Amniotic stem cell (primary cell): ENCODE measurements at places on chromosomes 11 and 22.

- no peak for DNase-seq
Measured at GRCh38 chr11:122209619-122210366, 93.8 kb upstream of the BLID start.

- DNase-seq, result no peak
Measured at GRCh38 chr11:117884994-117885393, 8.5 kb upstream of the FXYD6 start.

GRCh38 chr11:116432301-116432700 is 340.5 kb downstream of the BUD13 start:
- no peak for DNase-seq

- DNase-seq, result no peak
Measured at GRCh38 chr22:33909911-33910310, 10.4 kb downstream of the LARGE1 start.

DNA sequence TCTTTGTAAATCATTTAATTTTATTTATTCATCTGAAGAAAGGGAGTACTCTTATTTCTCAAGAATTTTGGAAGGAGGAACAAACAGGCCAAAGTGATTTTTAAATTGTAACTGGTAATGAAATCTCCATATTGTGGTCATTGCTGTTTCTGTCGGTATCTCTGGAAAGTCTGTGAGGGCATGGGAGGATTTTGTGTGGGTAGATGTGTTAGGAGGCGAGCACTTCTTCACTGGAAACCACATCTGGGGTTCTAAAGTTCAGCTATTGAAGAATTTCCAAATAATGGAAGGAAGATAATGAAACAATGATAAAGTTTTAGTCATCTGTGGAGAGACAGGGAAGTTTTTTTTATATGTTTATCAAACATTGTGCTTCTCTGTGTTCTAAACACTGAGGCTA is 6.6 kb downstream of the TRIM34 start:
- no peak for DNase-seq

GRCh38 chr11:34203377-34203871 is 98.0 kb downstream of the NAT10 start:
- DNase-seq, result no peak
